Kasumi-1 (cell line): ENCODE measurements at places on chromosomes 7 and 10.

DNA sequence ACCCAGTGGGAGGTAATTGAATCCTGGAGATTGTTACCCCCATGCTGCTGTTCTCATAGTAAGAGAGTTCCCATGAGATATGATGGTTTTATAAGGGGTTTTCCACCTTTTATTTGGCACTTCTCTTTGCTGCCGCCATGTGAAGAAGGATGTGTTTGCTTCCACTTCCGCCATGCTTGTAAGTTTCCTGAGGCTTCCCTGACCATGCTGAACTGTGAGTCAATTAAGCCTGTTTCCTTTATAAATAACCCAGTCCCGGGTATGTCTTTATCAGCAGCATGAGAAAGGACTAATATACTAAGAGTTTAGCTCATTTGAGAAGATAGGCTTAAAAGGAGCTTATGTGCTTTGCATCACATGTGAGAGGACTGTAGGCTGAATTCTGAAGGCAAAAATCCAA is 29.3 kb downstream of the TMEM248 start:
- no peak for DNase-seq

GRCh38 chr7:29806995-29807841 is 910 bp downstream of the WIPF3 start:
- peak; percentile 89 for DNase-seq

DNA sequence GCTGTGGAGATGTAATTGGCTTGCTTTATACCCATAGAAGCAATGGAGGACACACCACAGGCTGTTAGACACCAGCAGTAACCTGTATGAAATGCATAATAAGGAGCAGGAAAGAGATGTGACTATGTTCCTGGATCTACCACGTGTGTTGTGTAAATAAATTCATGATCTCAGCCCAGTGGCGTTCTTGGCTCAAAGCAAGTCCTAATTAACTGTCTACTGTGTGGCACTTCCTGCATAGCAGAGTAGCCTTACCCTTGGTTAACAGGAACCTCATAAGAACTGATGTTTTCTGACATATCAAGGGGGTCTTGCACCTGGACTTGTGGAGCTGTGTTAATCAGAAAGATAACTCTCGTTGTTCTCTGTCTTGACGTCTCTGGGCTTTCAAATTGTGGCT is 25.7 kb upstream of the FAM180A start:
- DNase-seq: no peak

DNA sequence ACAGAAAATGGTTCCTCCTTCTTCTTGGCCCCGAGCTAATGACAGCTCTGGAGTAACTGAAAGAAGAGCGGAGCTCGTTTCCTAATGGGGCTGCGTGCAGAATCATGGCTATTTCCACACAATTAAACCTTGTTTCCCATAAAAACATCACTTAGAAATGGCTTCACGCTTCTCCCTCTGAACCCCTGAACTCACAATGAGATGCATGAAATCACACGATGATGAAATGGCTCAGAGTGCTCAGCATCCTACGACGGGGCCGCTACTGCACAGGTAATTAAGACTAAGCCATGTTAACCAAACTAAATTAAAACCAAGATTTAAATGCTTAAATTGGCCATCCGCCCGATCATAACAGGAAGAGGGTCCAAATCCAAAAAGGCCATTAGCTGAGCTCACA is 80.0 kb upstream of the DNAAF5 start:
- DNase-seq: no peak

DNA sequence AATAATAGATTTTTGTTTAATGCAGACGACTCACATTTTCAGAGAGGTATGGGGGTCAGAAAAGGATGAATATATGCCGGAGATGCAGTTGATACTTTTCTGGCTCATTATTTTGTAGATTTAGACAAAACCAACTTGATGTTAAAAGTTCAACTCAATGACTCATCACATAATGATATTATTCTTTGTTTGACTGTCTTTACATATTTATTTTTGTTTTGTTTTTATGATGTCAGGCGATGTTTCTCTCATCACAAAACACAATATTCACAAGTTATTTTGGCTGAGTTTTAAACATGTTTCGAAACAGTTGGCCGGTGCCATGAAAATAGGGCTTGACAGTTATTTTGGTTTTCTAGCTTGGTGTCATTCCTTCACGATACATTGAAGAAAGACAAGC is 1.3 kb downstream of the GJD4 start:
- DNase-seq: no peak

DNA sequence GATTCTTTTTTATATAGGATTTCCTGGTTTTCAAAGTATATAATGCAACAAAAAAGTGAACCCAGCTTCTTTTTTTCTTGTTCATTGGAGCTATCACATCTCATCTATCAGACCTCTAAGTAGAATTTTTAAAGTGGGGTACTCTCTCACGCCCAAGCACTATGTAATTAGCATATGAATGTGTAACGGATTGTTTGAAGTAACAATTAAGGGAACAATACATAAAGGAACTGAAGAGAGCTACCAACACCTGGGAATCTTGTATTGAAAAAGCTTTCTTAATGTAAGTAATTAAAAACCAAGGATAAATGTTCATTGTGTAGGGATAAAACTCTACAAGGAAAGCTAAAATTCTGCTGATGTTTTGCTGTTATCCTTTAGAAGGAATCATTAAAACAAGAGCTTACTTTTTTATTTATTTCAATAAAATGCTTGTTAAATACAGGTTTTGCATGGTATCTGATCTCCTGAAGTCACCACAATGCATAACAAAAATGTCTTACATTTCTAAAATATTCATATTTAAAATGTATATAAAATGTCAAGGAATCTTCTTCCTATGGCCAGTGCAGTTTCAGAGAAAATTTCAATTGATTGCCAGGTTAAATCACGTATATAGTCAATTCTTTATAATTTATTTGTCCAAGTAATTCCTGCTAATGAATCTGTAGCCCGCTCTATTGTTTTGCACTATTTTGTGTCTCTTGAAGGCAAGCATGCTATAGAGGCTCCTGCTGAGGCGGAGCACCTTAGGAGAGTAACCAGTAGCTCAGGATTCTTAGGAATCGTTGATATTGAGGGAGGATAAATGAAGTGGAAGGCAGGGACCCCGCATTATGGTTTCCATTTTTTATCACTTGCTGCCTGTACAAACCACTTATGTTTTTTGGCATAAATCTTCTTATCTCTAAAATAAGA is 51.6 kb downstream of the PTPRZ1 start:
- no peak for DNase-seq

DNA sequence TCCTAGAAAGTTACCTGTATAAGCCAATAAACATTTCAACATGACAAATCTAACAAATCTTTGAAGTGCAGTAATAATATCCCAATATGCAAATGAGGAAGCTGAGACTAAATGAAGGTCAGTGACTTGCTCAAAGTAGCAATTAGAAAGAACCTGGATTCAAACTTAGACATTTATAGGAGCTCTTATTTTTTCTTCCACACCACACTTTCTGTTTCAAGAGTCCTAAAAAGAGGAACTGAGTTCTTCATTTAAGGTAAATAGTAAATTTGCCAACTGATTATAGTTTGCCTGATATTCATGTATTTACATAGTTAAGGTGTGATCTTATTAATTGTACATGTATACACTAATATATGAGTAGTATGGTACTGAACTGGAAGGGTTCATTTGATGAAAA is 44.0 kb downstream of the KLHDC10 start:
- DNase-seq: no peak

DNA sequence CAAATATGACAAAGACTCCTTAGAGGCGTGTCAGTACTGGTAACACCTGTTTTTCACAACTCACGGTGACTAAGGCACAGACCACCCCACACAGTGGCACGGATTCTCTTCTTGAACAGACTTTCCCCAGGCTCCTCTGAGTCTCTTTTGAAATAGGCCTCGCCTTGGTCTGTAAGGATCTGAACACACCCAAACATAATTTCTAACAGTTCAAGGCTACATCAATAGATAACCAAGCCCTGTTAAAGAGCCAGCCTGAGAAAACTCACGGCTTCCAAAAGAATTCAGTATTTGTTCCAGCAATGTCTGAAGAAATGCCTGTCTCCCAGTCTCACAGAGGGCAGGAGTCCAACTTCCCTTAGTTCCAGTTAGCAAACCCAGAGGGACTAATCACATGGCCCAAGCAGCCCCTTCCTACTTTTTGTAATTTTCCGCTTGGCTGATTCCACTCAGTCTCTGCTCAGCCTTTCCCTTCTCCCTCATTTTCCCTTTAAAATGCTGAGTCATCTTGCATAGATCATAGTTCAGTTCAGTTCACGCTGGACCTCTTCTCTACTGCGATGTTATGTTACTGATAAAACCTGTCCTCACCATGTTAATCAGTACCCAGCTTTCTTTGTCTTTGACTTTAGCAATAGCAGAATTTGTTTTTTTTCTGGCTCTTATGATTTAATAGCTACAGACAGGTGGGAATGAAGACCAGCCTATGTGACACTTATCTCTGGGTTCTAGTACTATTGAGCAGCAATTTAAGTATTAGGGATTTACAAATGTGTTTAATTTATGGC is 22.6 kb upstream of the AKR1C3 start:
- no peak for DNase-seq

DNA sequence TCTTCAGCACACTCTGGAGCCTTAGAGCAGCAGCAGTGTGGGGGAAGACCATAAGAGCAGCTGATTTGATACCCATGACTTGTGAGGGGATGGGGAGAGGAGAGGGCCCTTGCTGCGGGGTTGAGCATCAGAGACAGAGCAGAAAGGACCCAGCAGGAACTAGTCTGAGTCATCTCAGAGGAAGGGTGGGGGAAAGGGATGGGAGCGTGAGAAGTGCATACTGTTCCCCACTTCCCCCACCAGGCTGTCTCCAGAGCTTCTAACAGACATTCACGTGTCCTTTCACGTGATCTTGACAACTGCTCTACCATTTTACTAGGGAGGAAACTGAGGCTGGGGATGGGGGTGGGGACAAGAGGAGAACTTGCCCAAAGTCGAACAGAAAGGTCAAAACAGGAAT is 38.7 kb downstream of the FAM241B start:
- no peak for DNase-seq

DNA sequence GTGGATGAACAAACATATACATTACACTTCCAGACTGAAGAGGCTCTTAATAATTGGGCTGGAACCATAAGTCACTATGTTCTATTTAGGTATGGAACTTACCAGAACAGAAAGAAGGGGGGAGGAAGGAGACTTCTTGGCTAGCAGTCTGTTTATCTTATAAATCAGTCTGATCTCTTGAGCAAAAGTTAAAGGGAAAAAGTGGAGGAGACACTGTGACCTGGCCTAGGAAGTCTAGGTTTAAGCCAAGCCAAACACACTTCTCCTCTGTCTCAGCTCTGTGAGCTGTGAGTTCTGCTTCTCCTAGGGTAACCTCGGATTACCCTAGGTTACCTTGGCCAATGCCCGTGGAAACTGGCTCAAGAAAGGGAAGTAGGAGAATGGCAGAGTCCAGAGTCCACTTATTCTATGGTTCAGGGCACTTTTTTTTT is 95.2 kb downstream of the PFKFB3 start:
- DNase-seq: no peak

GRCh38 chr7:69687739-69688433 is 89.6 kb downstream of the AUTS2 start:
- DNase-seq: no peak

- DNase-seq: no peak
Measured at GRCh38 chr10:117805139-117805538, 241.6 kb downstream of the RAB11FIP2 start.

GRCh38 chr10:91796331-91797047 is 1.7 kb upstream of the TNKS2 start:
- peak; percentile 43 for DNase-seq

DNA sequence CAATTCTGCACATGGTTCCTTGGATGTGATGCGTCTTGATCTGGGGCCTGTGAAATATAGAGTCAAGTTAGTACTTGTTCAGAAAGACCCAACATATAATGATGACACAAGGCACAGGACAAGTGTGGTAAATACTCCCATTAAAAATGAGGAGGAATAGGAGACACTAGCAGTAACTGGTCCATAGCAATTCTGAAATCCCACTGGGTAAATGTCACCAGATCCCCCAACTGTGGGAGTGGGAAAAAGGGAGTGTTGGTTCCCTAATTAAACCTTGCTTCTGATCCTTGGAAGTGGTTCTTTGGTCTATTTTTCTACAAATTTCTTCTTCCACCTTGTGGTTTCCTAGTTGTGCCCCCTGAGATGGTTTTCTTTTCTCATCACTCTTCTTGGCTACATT is 62.5 kb upstream of the NRP1 start:
- no peak for DNase-seq

DNA sequence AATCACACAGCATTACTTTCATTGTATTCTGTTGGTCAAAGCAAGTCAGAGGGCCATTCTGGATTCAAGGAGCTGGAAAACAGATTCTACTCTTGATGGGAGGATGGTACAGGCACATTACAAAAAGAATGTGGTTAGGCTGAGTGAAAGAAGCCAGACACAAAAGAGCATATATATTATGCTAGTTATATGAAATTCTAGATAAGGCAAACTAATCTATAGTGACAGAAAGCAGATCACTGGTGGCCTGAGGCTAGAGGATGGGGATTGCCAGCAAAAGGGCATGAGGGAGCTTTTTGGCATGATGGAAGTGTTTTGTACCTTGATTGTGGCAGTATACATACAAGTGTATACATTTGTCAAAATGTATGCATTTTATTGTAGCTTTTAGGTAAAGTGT is 96.8 kb downstream of the SPAG6 start:
- no peak for DNase-seq

DNA sequence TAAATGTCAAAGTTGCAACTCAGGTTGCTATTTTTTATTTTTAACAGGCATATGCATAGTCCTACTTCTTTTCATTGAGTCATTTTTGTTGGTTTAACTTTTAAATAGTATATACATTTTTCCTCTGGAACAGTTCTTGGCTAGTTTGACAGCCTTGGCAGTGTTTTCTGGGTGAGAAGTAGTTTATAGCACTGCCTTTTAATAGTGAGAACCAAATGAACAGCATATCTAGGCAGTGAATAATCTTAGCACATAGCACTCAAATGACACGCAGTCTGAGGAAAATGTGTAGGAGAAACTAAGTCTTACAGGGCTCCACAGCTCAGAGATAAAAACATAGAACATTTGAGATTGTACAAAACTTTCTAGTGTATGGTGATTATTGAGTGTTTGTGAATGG is 265.5 kb upstream of the POT1 start:
- no peak for DNase-seq
